HCEC 1CT (cell line): ENCODE measurements at places on chromosomes 6 and 20.

GRCh38 chr20:17460119-17460518 is 71.1 kb downstream of the BFSP1 start:
- DNase-seq = no peak

GRCh38 chr20:298776-299391 is 1.5 kb downstream of the ZCCHC3 start:
- no peak for DNase-seq

GRCh38 chr6:17482711-17483110 is 89.3 kb downstream of the CAP2 start:
- no peak for DNase-seq

DNA sequence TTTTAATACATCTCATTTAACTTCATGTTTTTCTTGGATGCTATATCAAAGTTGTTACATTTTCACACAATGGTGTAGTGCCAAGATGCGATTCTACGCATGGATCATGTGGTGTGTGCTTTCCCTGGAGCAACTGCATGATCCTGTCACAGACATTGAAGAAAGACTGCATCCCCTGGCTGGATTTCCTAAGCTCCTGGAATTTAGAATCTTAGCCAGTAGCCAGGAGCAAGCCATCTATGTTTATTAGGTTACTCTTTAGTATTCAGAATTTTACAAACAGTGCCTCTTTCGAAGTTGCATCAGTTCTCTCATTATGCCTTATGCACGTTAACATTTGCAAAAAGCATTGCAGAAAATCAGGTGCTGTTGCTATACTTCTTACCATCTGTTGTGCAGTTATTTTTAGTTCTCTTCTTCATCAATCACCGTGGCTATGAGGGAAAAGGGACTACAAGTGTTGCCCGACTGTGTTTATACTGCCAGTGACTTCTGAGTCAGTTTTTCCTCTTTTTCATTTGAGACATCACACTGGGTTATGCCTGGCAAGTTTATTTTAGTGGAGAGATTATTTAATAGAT is 584.2 kb downstream of the BCKDHB start:
- no peak for DNase-seq

- no peak for DNase-seq
These were observed 12.4 kb downstream of the SCML4 start for GRCh38 chr6:107811591-107812218.

DNA sequence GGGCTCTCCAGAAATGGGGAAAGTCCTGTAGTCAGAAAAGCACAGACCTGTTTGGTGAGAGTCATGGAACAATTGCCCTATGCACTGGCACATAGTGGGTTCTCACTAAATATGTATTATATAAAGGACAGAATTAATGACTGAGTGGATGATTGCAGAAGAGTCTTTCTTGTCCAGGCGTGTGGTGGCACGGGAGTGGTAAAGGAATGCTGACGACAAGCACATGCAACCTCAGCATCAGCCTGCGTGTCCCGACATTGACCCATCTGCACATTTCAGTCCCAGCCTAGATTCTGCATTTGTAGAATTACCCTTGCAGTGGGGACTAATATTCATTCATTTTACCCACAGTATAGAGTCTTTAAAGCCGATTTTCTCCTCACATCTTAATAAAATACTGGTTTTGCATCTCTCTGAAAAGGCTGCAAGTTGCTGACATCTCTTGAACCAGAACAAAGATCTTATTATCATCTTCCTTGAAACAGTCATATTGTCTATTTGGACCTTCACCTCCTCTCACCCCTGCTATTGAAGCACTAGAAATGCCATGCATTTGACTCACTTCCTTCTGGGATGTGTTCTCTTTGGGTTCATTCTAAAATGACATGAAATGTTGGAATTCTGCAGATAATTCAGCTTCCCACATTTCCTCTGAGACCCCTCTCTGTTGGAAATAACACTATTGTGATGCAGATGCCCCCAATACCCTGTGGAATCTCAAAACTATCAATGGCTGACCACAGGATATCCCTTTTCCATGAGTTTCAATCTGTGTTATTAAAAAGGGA is 883.6 kb upstream of the FLRT3 start:
- no peak for DNase-seq

- no peak for DNase-seq
These were observed 129.6 kb upstream of the DOK5 start for GRCh38 chr20:54345821-54346220.

GRCh38 chr6:7402716-7403115 is 13.1 kb downstream of the RIOK1 start:
- no peak for DNase-seq

DNA sequence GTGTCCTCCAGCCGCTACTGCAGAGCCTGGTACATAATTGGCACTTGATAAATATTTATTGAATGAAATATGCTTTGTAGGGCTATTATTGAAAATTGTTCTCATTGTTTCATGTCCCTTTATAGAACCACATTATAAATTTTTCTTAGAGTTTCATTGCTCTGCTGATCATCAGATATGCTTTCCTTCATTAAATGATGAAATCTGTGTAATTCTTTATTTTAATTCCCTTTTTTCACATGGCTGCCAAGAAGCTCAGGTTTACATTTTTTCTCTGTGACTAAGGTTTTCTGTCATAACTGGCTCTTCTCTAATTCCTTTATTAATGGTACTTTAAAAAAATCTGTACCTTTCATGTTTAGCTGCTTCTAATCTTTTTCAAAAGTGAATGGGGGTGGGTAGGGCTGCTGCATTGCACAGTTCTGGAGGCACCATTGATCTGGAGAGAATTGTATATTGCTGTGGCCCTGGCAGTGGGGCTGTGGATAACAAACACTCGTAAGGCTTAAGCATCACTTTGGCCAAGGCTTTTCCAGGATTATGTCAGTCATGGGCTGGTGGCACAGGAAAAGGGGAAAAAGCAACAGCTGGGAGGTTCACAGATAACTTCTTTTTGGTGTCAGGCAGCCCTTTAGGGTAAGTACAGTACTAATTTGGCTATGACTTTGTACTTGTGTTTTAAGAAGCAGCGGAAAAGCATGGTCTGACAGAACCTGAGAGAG is 43.8 kb downstream of the ARFGEF2 start:
- DNase-seq = peak; percentile 64

DNA sequence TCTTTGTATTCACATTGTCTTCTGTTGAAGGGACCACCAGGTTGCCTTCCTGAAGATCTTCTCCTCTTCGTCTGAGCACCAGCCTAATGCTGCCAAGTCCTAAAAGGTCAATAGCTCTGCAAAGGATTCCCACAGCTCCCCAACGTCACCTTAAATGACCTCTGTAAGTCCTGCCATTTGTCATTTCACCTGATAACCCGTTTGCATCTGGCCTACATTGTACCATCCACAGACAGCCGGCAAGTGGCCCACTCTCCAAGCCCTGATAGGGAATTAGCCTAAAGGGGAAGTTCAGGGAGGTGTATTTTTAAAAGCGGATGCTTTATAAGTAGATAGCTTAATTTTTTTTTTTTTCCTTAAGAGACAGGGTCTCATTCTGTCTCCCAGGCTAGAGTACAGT is 127.8 kb downstream of the ZMYND8 start:
- DNase-seq = no peak

GRCh38 chr6:1609041-1609647 is 571 bp upstream of the FOXC1 start:
- DNase-seq = no peak

GRCh38 chr20:10540636-10541493 is 105.8 kb downstream of the SLX4IP start:
- DNase-seq = peak; percentile 90

GRCh38 chr6:11605507-11605905 is 68.0 kb downstream of the TMEM170B start:
- no peak for DNase-seq

DNA sequence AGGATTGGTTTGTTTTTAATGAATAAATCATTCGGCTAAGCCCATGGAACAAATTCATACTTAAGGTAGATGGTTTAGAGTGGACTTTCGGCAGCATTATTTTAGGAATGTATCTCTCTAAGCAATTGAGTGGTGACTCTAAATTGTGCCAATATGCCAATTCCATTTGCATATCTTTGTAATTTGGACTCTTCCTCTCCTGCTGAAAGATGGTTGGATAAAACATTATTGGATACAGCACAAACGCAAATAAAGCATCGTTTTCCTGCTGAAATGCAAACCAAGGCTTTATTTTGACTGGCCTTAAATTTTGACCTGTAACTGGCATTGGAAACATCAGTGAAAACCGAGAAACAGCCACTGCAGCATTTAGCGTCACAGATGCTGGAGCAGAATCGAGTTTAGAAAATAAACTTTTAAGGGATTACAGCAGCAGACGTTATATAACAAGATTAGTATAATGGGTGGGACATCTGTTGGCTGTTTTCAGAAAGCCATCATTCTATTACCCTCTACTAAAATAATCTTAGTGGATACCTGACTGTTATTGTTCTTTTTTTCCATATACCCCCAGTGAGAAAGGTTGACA is 726.0 kb downstream of the KIF16B start:
- DNase-seq = no peak

DNA sequence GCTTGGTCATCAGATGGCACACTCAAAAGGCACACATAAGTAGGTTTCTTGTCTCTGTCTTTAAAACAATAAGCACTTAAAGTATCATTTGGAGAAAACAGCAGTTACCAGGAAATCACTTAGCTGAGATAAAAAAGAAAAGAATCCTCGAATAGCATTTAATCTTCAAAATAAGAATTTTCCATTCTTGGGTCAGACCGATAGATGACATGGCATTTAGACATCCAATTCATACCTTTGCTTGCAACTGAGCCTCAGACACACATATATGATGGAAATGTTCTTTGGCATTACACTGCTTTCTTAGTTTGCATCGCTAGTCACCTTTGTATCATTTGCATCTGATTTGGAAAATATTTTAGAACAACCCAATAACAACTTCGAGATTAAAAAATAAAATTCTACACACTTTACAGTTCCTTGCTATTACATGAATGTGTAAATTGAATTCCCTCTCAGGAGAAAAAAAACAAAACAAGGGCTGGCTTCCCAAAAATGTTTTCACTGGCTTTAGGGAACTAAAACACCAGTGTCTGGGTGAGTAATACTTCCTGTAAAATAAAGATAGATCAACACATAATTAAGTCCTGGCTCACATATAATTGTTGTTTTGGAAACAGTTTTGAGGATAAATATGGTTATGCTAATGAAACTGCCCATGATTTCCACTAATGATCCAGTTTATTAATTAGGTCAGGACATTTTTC is 1.3 kb upstream of the RNF217 start:
- DNase-seq = peak; percentile 25

DNA sequence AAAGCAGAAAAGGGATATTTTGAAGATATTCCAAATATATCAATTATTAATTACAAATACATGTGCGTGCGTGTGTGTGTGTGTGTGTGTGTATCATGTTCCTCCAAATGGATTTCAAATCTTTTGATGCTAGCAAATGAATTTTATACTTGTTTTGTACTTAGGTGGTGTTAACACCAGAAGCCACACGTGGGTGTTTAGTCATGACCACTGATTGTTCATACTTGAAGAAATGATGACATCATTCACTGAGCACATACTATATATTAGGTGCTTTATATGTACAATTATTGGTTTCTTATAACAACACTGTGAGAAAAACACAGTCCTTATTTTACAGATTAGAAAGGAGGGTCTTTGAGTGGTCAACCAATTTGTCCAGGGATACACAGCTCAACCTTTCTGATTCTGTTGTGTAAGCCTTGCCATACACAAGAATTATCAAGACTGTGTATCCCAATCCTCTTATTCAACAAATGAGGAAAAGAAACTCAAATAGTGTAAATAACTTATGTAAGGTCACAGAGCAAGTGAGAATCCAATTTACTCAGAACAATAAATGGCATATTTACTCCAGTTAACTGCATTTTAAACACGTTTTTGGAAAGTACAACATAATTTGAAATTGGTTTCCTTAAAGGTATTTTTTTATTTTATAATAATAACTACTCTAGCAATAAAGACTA is 88.5 kb downstream of the BCAS1 start:
- DNase-seq = peak; percentile 18

- DNase-seq = no peak
These were observed 5.6 kb downstream of the PPP2R5D start for GRCh38 chr6:42989923-42990322.

- peak; percentile 71 for DNase-seq
These were observed 117.0 kb downstream of the RTN4IP1 start for GRCh38 chr6:106512048-106512967.

DNA sequence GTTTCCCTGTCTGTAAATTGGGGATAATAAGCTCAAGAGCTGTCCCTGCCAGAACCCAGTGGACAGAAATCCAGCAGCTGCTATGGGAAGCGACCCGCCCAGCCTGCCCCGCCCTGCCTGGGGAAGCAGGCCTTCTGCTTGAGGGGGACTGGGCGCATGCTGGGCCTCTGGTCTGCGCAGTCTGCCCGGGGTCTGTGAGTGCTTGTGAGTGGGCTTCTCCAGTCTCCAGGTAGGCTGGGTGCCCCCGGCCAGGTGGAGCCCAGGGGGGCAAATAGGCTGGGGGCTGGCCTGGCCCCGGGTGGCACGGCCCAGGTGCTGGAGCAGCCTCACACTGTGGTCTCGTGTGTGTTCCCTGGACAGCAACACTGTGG is 648 bp upstream of the RBBP8NL start:
- DNase-seq = no peak

- no peak for DNase-seq
These were observed 1415.7 kb upstream of the ADGRB3 start for GRCh38 chr6:67219346-67219745.

DNA sequence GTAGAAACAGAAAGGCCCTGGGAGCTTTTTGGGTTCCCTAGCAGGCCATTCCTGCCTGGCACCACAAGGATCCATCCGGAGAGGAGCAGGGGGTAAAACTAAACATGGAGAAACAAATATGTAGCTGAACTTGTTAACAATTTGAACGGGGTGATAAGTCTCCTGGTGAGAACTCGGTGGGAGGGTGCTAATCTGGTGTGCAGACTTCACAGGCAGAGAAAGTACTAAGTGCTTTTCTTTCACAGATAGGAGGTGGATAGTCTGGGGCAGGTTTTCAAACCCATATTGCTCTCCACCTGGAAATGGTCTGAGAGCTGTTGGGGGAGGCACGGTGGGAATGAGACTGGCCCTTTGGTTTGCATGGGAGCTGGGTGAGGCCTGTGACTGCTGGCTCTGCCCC is 196.3 kb upstream of the FUT9 start:
- DNase-seq = no peak

DNA sequence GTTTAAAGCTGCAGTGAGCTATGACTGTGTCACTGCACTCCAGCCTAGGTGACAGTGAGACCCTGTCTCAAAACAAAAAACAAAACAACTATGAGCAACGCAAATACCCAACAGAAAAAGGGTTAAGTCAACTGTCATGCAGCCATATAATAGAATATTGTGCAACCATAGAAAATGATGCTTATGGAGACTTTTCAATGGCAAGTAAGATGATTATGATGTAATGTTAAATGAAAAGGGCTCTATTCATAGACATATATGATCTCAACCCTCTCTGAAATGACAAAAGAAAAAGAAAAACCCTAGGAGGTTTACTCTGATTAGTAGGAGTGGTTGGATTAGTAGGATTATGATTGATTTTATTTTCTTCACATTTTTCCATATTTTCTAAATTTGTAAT is 41.3 kb upstream of the TBC1D7 start:
- no peak for DNase-seq
